ENCODE measurements at places on chromosomes 5 and 9. TPM values are rescaled to one million over a fixed set of nuclear protein-coding genes. Genes with fewer than 3 reads are reported as not detected.

Gene PKN3
- total RNA-seq, result 2.9 TPM

Gene CDH18
- total RNA-seq, result 13.4 TPM

Gene ZDHHC11
- total RNA-seq, result 2.8 TPM

Gene PCDHGA11
- 3.1 TPM for total RNA-seq

Gene IFNA17
- total RNA-seq, result not detected

Gene EQTN
- 0.13 TPM for total RNA-seq

Gene ANP32B
- 18.6 TPM for total RNA-seq

Gene OBP2B
- not detected for total RNA-seq

Gene CYLC2
- not detected for total RNA-seq

Gene SLC25A2
- 0.22 TPM for total RNA-seq

Gene AGPAT2
- total RNA-seq, result 12.6 TPM

Gene IL4
- not detected for total RNA-seq

Gene GCNT4
- total RNA-seq, result 0.04 TPM

Gene CEL
- total RNA-seq, result 1.5 TPM

Gene ACSL6
- 0.62 TPM for total RNA-seq

Gene CKMT2
- 91.3 TPM for total RNA-seq

Gene IFNB1
- total RNA-seq, result not detected

Gene TICAM2
- total RNA-seq, result 3.3 TPM

Gene GNA14
- 2.1 TPM for total RNA-seq

Gene TMEM215
- 0.66 TPM for total RNA-seq

Gene GRXCR2
- not detected for total RNA-seq

Gene FAM153A
- 0.31 TPM for total RNA-seq

Gene ANKRD31
- total RNA-seq, result 0.27 TPM

Gene SEC24A
- total RNA-seq, result 14.5 TPM

Gene CRHBP
- total RNA-seq, result 1.2 TPM

Gene IGIP
- total RNA-seq, result 5.5 TPM

Gene LVRN
- 3.3 TPM for total RNA-seq

Gene MCC
- 19.6 TPM for total RNA-seq

Gene LCN12
- total RNA-seq, result 0.44 TPM

Gene C6
- total RNA-seq, result 0.18 TPM

Gene ZNF608
- 19.5 TPM for total RNA-seq

Gene TAF9
- total RNA-seq, result 38.3 TPM

Gene TSSK1B
- total RNA-seq, result not detected

Gene PCDHA1
- total RNA-seq, result 0.04 TPM

Data from muscle of leg (tissue), 16 donors.